ENCODE measurements at places on chromosomes 12 and 14.

GRCh38 chr12:110007881-110008280, 8.7 kb downstream of the ANKRD13A start:
- no peak for DNase-seq

- no peak for DNase-seq
Measured at GRCh38 chr14:47843236-47843635, 167.8 kb upstream of the MDGA2 start.

DNA sequence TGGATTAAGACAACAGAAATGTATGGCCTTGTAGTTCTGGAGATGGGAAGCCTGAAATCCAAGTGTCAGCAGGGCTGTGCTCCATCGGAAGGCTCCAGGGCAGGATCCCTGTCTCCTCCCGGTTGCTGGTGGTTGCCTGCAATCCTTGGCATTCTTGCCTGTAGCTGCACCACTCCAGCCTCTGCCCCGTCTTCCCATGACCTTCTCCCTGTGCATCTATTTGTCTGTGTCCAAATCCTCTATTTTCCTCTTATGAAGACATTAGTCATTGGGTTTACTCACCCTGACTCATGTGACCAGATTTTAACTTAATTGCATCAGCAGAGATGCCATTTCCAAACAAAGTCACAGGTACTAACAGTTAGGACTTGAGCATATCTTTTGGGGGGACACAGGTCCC, 15.1 kb downstream of the TUNAR start:
- DNase-seq, result peak; percentile 88

DNA sequence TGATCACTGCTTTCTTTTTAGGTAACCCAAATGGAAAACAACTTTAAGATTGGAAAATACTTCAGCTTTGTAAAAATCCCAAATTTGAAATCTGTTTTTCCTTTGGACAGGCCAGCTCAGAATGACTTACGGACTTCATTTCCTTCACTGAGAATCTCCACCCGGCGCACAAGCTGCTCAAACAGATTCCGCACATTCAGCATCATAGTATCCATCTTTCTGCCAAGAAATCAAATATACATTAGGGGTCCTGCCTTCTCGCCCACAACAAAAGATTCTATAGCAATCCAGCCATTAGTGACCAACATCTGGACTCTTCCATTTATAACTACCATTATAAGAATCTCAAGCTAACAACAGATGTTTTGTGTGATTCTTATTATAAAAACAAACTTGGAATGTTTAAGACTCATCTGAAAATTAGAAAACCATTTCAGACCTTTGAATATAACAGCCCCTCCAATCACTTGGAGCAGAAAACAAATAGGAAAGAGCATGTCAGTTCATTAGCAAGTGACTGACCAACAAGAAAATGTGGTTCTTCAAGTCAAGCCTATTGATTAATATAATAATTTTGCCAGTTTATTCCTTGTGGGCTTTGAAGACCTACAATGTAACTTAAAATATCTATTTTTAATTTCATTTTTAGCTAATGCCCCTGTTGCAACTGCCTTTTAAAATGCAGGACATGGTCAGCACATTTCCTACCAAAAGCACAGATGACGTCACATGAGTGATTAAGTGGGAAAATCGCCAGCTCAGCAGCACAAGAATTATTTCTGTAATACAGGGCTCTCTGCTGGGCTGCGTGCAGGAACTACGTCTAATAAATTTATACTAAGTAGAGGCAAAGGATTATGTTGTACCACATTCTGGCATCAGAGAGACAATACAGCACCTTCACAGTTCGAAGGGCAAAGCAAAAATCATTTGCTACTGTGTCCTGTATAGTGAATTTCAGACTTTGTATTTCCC, 8.5 kb downstream of the RACGAP1 start:
- DNase-seq, result peak; percentile 47

DNA sequence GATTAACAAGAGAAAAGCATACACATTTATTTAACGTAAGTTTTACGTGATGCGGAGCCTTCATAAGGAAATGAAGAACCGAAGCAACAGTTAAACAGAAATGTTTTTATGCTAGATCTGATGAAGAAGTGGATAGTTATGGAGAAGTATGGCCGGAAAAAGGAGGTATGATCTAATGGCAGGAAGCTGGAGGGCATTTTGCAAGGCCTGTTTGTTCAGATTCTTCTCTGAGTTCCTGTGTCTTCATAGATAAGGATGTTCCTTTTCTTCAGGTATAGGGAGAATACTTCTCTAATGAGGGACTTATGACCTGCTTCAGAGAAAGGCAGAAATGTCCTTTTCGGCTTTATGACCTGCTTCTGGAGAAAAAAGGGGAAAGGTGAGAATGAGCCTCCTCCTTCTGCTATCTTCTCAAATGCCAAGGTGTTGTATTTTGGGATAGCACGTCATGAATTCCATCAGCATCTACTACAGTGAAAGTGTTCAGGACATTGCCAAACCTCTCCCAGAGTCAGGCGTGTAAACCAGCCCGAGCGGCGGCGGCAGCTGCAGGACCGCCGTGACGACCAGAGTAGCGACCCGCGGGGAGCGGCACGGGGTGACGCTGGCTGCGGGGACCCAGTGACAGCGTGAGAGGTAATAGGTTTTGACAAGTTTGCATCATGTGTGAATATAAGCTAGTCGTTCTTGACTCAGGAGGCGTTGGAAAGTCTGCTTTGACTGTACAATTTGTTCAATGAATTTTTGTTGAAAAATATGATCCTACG, 33.7 kb upstream of the SGPP1 start:
- no peak for DNase-seq

- peak; percentile 47 for DNase-seq
Measured at GRCh38 chr12:48542300-48542928, 17.0 kb downstream of the OR8S1 start.
